ENCODE measurements at places on chromosomes 1 and 21. TPM values are rescaled to one million over a fixed set of nuclear protein-coding genes. Genes with fewer than 3 reads are reported as not detected.

ATP6V1G3 gene
- 0.36 TPM for total RNA-seq

VCAM1 gene
- 511 TPM for total RNA-seq

FNDC5 gene
- not detected for total RNA-seq

TRIM63 gene
- total RNA-seq = under 0.01 TPM

LCE3E gene
- total RNA-seq = not detected

KRTAP13-2 gene
- not detected for total RNA-seq

TCP10L gene
- total RNA-seq = 0.72 TPM

G0S2 gene
- total RNA-seq = 11.2 TPM

PALMD gene
- total RNA-seq = 5.6 TPM

RGS13 gene
- not detected for total RNA-seq

MIXL1 gene
- total RNA-seq = not detected

CALML6 gene
- 0.29 TPM for total RNA-seq

AADACL3 gene
- total RNA-seq = not detected

PLEKHN1 gene
- total RNA-seq = 0.88 TPM

MANEAL gene
- 0.36 TPM for total RNA-seq

ZBTB8A gene
- 10.6 TPM for total RNA-seq

AGBL4 gene
- not detected for total RNA-seq

GIPC2 gene
- 0.36 TPM for total RNA-seq

SLAMF1 gene
- total RNA-seq = not detected

OLFML2B gene
- 49.9 TPM for total RNA-seq

FAM163A gene
- not detected for total RNA-seq

MSH4 gene
- total RNA-seq = under 0.01 TPM

E2F2 gene
- total RNA-seq = 0.29 TPM

NHLH1 gene
- under 0.01 TPM for total RNA-seq

CACNA1S gene
- not detected for total RNA-seq

CA6 gene
- not detected for total RNA-seq

CNKSR1 gene
- under 0.01 TPM for total RNA-seq

GBP2 gene
- 55.0 TPM for total RNA-seq

RAP1GAP gene
- total RNA-seq = 0.29 TPM

MTF1 gene
- 4.1 TPM for total RNA-seq

SPRR2E gene
- not detected for total RNA-seq

Measured in osteoblast (primary cell).